GM10248 (cell line): ENCODE measurements at places on chromosomes 7 and 10.

DNA sequence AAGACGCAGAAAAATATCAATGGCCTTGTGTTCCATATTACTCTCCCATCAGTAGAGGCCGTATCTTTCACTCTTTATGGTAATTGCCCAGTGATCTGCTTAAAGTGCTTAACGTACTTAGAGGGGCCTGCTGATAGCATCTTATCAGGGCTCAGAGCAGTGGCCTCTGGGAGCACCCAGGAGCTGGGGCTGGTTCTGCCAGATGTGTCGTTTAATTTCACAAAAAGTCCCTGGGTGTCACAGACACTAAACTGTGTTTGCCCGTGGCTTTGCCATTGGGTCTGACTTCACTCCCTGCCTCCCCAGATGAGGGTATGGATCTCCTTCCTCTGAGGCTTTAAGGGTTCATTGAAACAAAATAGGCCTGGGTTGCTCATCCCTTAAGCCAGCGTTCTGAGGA, 435.3 kb downstream of the GATA3 start:
- no peak for DNase-seq

DNA sequence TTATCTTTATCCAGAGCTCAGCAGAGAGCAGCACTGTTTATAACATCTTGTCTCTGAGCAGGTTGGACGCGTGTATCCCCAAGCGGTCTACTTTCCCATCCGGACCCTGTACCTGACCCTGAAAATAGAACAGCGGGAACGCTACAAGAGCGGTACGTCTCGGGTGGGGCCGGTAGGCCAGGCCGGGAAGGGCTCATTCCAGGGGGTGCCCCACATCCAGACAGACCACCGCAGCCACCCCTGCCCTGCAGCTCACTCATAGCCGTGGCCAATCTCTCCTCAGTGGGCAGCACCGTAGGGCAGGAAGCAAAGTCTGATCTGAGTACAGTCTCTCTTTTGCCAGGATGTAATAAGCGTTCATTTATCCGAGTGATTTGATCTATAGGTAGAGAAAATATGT, 113.7 kb downstream of the TRRAP start:
- no peak for DNase-seq

DNA sequence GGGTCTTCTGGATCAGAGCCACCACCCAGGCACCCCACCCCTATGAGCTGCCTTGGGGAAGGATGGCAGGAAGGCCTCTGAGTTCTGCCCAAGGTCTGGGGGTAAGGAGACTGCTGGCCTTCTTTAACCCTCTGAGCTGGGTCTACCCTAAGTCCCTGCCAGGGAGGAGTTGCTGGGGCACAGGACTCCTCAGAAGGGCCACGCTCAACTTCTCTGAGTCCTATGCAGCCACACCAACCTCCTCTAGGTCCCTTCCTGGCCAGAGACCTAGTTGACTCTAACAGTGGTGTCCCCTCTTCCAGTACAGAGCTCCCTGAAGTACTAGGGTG, 2.6 kb upstream of the NEURL1 start:
- no peak for DNase-seq

- DNase-seq, result no peak
Observed at GRCh38 chr7:114312649-114313048, 102.0 kb upstream of the FOXP2 start.

GRCh38 chr10:57754803-57755202, 512.9 kb downstream of the IPMK start:
- no peak for DNase-seq

GRCh38 chr10:62778125-62778524, 26.4 kb upstream of the ADO start:
- DNase-seq, result no peak

DNA sequence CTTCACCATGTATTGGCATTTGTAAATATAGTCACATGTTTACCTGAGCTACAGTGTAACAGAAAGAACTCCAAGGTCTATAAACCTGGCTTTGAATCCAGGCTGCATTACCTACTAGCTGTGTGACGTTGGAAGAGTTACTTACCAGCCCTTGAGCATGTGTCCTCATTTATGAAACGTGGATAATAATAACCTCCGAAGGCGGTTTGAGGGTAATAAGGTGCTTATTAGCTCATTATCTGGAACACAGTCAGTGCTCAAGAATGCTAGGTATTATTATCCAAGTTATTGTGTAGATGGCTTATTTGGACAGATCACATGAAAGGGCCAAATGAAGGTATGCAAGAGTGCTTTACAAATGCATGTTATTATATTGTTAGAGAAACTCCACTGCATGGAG, 64.9 kb downstream of the SEC23IP start:
- no peak for DNase-seq

GRCh38 chr7:119397156-119397555, 875.8 kb upstream of the KCND2 start:
- no peak for DNase-seq

GRCh38 chr10:3081383-3081981, 14.1 kb downstream of the PFKP start:
- DNase-seq, result no peak

DNA sequence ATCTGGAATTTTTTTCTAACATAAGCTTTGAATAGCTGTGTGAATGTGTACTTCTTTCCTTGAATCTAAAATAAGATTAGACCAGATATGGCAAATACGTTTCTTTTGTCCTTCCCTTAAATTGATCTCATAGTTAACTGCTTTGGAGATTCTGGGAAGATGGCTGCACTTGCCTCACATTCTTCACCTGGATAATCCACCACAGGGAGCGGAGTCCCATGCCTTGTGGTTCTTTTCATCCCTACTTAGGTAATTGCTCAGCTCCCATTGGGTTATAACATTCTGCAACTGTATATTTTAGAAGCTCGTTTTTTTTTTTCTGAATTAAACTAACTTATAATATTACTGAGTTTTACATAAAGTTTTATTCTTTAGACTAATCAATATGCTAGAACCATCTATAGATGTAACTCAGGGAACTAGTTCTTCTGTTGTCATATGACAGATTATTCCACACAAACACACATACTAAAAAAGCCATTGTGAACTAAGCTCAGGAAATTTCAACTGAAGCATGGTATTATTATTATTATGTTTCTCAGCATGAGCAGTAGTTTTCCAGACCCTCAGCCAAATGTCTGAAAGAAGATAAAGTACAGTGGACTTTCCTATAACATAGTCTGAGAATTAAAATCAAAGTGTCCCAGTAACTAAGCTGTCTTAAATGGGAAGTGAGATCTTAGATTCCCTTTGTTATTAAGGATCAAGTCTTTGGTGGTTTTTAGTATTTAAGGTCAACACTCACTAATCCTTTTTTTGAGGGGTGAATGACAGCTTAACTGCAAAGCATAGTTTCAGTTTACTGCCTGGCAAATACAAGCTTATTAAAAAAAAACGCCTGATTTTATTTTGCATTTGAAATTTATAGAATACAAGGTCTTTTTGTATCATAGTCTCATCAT, 182.3 kb downstream of the PPP1R9A start:
- DNase-seq, result no peak

GRCh38 chr7:42254217-42254616, 17.2 kb upstream of the GLI3 start:
- no peak for DNase-seq

GRCh38 chr7:15470825-15471668, 90.8 kb downstream of the AGMO start:
- DNase-seq, result no peak

DNA sequence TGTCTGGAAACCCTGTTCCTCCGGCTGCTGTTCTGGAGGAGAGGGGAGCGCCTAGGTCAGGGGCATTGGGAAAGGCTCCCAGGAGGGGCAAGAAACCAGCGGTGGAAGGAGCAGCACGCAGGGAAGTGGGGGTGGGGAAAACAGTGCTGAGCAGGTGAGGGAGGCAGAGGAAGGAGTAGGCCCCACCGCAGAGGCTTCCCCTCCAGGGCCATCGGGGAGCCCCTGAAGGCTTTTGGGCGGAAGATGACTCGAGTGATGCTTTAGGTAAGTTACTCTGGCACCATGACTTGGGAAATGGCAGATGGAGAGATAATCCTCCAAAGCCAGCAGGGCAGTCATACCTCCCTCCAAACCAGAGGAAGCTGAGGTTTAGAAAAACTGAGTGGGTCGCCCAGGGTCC, 106.5 kb upstream of the ANLN start:
- no peak for DNase-seq

- no peak for DNase-seq
Observed at GRCh38 chr7:20799566-20800366, 13.1 kb upstream of the SP8 start.

- no peak for DNase-seq
Observed at GRCh38 chr7:121431389-121431995, 35.4 kb upstream of the FAM3C start.

DNA sequence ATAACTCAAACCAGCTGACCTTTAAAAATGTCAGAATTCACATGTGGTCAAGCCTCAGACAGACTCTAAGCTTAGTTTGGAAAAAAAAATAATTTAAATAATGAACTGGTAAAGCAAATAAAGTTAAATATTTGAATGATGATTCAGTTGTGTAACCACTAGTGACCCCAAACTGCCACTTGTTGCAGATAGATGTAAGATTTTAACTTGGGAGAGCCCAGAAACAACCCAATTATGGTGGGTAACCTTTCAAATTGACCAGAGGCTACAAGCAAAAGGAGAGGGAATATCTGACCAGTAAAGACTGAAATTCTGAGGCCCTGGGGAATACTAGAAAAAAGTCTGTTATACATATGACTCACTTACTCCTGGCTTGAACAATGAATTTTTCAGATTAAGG, 268.1 kb downstream of the HPSE2 start:
- no peak for DNase-seq

- no peak for DNase-seq
Observed at GRCh38 chr7:94355454-94355853, 39.2 kb upstream of the COL1A2 start.

DNA sequence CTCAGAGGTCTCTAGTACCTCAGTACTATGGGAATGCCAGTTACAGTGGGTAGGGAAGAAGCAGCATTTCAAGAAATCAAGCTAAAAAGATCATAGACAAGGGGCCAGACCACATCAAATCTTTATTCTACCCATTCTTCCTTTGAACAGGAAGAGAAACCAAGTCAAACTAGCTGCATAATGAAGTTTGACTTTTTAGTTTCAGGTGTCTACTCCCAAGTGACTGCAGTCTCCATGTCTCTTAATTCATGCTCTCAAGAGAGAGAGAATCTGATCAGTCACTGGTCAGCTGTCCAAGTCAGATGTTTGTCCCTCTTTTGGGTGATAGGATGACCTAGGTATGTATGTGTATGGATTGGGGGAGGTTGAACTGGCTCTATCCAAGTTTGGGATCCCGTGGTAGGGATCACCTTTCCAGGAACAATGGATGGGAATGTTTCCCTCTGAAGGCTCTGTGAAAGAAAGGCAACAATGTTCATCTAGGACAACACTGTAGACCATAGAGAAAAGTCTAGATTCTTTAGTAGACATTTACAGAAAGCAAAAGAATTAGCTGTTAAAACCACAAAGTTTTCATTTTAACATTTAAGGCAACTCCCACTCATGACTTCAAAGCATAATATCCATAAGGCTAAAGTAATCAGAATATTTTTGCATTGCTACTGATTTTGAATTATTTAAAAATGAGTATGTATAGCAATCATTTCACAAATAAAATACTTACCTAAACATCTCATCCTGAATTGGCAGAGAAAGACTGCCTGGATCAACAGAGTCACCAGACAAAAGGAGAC, 30.1 kb upstream of the PRTFDC1 start:
- DNase-seq, result no peak

DNA sequence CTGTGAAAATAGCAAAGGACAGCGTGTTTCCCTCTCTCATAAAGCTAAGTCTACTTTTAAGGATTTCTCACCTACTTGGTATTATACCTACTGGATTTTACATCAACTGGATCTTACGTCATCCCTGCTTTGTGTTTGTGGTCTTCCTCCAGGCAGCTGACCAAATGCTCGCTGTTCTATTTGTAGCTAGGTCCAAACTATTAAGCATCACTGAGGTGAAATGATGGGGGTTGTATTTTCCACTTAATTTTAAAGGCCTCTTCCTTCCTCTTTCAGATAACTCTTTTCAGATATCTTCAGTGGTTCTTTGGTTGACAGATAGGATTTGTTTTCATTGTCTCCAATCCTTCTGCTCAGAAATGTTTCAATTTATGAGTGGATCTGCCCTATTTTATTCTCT, 169.7 kb downstream of the RNLS start:
- DNase-seq, result no peak

DNA sequence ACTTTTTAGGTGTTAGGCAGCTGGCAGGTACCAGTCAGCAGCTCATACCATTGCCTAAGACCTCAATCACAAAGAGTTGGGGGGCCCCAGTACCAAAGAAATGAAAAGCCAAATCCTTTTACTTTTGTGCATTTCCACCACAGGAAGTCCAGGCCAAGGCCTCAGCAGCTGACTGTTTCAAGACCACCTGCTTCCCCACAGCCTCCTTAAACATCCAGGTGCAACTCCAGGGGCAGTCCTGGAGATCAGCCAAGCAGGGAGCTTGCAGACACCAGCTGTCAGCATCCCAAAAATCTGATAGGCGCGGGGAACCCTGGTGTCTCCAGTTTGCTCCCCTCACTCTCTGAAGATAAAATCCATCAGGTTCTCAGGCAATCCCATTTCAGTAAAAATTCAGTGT, 91.5 kb upstream of the EFCAB10 start:
- no peak for DNase-seq

DNA sequence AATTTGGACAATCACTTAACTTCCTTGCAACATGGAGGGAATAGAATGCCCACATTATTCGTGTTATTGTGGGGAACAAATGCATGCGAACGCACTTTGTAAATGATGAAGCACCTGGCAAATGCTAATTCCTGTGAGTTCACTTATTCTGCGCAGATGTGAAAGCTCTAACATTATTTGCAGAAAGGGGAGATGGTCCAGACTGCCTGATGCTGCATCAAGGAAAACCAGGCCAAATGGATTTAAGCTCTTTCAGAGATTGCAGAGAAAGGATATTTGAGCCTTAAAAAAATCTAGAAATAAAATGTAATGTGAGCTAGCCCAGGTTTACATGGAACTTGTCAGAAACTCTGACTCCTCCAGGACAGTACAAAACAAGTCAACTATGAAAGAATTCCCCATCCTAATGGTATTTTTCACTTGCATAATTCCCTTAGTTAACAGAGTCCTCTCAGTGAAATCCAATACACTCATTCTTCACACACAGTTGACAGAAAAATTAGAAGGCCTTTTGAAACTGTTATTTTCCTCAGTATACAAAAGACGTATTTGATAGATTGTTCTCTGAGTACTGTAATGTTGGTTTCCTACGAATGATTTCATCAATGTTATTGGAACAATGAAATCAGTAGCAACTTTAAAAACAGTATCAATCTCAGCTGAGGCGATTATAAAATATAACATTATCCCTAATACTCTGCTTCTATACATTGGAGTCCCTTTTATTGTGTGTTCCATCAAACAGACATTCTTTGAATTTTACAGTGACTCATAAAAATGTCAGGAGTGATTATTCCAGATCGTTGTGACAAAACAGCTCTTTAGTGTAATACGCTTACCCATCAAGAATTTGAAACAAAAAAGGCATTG, 136.3 kb upstream of the ANK3 start:
- no peak for DNase-seq

- DNase-seq, result no peak
Observed at GRCh38 chr10:5951167-5951711, 26.1 kb downstream of the IL15RA start.
